ENCODE measurements at places on chromosomes 12 and 14.

GRCh38 chr12:110656071-110656655, 32.8 kb downstream of the HVCN1 start:
- no peak for DNase-seq

DNA sequence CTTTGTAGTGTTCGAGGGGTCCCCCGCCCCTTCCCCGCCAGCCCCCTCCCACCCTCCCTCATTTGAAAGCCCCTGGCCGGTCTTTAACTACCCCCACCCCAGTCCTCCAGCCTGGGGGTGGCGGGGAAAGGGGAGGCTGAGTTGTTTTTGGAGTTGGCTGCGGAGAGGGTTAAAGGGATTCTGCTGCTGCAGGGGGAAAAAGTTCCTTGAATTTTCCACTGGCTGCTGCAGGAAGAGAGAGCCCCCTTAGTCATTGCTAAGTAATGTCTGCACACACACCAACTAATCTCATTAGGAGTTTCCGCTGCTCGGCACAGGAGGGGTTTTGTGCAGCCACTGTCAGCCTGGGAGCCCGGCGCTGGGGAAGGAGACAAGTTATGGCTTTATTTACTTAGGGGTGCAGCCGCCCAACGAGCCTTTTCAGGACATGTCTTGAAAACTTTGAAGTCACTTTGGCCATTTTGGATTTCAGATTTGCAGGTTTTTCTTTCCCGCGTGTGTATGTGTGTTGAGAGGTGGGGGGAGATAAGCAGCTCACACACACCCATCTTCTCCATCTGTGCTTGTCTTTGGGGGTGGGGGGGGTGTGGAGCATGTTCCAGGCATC, 1.8 kb downstream of the ELK3 start:
- no peak for DNase-seq

GRCh38 chr12:91216871-91217270, 34.3 kb upstream of the DCN start:
- no peak for DNase-seq

GRCh38 chr12:105480162-105480561, 149.7 kb downstream of the C12orf75 start:
- no peak for DNase-seq

DNA sequence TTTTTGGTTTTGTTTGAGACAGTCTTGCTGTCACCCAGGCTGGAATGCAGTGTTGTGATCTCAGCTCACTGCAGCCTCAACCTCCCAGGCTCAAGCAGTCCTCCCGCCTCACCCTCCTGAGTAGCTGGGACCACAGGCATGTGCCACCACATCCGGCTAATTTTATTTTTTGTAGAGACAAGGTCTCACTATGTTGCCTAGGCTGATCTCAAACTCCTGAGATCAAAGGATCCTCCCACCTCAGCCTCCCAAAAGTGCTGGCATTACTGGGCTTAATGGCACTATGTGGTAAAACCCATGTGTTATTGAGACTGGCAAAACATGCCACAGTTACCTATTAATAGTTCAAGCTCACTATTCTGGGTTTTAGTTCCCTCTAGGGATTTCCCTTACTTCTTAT, 51.2 kb upstream of the KCNH3 start:
- no peak for DNase-seq

GRCh38 chr14:81638656-81639280, 105.1 kb upstream of the SEL1L start:
- no peak for DNase-seq

GRCh38 chr12:98238515-98239130, 276.8 kb upstream of the TMPO start:
- no peak for DNase-seq

DNA sequence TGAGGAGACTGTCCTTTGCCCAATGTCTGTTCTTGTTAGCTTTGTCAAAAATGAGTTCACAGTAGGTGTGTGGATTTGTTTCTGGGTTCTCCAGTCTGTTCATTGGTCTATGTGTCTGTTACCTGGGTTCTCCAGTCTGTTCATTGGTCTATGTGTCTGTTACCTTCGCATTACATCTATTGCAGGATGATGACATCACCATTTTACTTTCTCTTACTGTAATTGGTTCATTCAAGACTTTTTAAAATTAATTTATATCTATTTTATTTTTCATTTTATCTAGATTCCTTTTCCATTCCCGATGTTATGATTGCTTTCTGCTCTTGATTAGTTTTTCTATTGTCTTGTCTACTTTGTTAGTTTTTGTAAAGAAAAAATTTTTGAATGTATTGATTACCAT, 615.5 kb downstream of the SOX5 start:
- no peak for DNase-seq

- DNase-seq = no peak
Observed at GRCh38 chr12:58458102-58458501, 462.2 kb downstream of the LRIG3 start.

DNA sequence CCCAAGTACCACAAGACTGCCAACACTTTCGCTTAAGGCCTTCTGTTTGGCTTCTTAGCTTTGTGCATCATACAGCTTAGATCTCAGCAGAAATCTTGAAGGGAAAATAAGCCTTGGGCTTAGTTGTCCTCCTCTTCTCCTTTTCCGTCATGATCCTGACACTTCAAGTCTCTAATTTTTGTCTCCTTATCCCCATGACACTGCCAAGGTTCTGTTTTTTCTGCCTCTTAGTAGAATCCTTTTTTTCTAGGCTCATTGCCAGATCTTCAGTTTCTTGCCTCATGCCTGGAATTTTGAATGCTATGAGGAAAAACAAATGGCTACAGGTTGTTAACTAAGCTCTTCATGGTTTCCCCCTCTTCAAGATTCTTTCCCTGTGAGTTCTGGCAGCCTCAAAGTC, 450.4 kb downstream of the LRFN5 start:
- DNase-seq = no peak

DNA sequence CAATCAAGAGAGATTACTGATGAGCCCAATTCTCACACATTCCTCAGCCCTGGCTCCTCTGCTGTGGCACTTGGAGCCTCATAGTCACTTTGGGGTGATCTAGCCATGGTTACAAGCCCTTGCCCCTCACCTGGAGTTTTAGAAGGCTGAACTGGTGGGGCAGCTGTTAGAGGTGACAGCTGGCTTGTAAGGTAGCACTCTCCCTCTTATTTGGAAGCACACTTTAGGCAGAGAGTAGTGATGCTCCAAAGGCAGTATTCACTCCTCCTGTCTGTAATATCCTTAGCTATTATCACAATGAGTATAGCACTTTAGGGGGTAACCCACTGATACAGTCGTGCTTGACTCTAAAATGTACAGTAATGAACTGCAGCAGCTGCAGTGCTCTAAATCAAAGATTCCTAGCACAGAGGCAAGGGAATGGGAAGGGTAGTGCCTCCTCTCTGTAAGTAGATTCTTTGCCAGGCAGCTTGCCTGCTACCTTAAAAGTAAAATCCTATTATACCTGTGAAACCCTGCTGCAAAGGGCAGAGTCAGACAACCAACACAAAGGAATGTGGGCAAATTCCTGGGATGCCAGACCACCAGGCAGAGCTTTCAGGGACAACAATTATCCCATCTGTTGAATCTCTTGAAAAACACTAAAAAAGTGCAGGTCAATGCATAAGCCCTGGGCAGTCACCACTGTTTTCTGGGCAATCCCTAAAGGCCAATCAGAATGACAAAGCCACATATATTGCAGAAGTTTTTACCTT, 336.3 kb downstream of the NOVA1 start:
- no peak for DNase-seq

DNA sequence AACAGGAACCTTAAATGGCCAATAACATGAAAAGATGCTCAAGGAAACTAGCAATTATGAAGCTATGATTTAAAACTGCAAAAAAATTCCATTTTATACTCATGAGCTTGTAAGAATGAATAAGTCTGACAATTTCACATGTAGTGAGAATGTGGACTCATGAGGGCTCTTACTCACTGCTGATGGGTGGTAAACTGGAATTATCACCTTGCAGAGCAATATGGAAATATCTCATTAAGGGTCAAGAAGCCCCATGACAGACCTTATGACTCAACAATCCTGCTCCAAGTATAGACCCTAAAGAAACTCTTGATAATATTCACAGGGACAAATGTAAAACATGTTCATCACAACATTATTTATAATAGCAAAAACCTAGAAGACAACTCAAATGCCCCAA, 23.5 kb upstream of the SMAGP start:
- no peak for DNase-seq

GRCh38 chr14:79074510-79074909, 904.3 kb downstream of the NRXN3 start:
- DNase-seq = no peak

DNA sequence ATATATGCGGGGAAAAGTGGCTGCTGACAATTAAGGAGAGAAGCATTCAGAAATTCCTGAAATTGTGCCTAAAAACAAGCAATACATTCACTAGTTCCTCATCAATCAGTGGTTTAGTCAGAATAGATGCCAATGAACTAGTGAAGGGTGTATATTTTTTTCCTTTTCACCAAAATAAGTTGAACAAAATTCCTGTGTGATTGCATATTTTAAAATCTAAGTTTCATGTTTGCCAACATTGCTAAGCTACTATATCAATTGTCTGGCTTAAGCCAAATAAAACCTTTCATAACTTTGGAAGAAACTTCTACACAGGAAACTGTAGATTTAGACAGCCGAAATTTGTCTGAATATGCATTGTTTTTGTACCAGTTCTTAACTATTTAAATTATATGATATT, 8.7 kb downstream of the PRKD1 start:
- no peak for DNase-seq

DNA sequence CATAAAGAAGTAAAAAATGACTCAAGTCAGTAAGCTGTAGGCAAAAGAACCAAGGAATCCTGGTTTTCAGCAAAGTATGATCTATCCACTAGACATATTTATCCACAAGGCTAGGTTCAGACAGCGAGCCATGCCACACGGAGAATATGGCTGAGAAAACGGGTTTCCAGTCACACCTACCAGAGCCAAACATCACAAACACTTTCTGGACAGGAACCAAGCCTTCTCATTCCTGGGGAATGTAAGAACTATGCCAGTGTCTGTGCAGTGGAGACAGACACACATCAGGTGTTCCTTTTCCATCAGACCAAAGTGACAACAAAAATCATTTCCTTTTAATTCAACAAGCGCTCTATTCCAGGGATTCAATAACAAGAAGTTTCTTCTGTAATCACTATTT, 41.1 kb downstream of the AREL1 start:
- no peak for DNase-seq

DNA sequence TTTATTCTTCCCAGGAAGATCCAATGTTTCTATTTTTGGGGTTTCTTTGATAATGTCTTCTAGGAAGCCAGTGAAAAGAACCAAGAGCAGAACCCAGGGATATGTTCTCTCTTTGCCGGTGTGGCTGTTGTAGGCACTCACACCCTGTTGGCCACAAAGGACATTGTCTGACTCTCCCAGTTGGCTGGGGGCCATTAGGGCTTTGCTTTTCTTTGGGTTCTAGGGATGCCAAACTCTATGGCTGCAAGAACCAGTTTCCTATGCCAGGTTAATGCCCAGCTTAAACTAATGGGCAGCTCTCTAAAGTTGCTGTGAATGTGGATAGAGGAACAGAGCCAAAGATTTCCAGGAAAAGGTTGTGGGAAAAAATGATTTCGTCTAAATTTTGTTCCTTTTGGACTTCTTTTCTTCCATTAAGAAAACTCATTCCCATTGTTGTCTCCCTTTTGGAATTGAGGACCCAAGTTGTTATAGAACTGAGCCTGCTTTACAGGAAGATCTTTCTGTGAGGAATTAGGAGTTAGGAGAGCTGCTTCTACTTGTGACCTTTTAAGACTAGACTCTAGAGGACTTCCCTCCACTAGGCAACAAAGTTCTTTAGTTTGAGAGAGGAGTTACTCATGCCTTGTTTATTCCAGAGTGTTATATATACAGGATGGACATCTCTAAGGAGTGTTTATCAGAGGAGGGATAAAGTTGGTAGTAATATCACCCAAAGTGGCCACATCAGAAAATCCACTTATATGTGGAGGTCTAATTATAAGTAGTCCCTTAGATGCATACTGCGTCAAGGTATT, 13.1 kb downstream of the COPZ1 start:
- DNase-seq = no peak

GRCh38 chr12:105204127-105204526, 31.8 kb downstream of the APPL2 start:
- DNase-seq = no peak

DNA sequence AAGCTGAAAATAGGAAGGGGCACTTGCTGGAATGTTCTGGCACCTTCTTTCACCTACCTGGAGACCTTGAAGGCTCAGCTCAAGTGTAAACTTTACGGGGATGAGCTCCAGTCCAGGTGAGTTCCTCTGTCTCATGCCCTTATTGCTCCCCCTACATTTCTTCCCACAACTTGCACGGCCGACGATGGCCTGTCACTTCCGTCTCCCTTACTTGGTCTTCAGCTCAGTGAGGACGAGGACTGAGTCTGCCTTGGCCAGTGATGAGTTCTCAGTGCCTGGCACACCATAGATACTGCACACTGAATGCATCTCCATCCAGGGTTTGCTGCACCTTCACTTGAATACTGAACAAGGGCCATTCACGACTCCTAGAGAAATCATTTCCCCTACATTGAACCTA, 21.4 kb downstream of the ADGRD1 start:
- no peak for DNase-seq

DNA sequence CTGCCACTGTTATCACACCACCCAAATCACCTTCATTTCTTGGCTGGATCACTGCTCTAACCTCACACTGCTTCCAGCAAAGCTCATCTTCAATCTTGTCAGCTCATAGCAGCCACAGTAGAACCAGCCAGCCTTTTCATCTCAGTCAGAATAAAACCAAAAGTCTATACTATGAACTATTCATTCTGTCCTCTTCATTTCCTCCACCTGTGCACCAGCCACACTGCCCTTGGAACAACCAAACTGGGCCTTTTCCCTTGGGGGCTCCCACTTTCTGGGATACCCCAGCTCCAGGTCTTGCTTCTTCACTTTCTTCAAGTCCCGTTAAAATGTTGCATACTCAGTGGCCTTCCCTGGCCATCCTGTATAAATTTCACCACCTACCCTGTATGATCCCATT, 234.4 kb upstream of the DAAM1 start:
- DNase-seq = no peak

DNA sequence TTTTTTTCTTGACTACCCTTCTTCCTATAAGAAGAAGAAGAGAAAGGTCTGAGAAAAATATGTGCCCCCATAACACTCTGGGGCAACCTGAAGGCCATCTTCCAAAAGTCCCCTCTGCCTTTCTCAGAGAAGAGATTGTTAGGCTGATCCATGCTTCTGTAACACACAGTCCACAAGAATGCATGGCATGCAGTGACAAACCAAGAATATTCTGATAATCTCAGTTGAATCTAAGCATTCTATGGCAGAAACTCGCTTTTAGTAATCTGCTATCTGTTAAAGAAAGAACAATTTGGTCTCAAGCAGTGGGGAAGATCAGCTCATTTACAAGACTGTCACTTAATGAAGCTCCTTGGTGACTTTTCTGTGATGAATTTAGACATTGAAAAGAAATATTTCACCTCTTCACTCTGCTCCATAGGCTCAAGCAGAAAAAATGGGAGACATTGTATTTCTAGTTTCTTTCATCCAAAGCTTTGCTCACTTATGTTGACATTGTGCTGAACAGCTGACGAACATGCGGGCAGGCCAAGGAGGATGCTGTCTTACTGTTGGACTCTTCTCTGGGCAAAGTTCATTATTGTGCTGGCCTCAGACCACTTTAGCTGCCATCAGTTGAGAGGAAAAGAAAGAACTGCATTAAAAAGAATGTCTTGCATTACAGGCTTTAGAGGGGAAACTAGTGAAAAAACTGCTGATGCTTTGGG, 957.1 kb downstream of the DIO2 start:
- DNase-seq = no peak

- no peak for DNase-seq
Observed at GRCh38 chr12:71233083-71233482, 75.3 kb upstream of the TSPAN8 start.
